GM19239 (cell line): ENCODE measurements at places on chromosomes 5 and 9.

DNA sequence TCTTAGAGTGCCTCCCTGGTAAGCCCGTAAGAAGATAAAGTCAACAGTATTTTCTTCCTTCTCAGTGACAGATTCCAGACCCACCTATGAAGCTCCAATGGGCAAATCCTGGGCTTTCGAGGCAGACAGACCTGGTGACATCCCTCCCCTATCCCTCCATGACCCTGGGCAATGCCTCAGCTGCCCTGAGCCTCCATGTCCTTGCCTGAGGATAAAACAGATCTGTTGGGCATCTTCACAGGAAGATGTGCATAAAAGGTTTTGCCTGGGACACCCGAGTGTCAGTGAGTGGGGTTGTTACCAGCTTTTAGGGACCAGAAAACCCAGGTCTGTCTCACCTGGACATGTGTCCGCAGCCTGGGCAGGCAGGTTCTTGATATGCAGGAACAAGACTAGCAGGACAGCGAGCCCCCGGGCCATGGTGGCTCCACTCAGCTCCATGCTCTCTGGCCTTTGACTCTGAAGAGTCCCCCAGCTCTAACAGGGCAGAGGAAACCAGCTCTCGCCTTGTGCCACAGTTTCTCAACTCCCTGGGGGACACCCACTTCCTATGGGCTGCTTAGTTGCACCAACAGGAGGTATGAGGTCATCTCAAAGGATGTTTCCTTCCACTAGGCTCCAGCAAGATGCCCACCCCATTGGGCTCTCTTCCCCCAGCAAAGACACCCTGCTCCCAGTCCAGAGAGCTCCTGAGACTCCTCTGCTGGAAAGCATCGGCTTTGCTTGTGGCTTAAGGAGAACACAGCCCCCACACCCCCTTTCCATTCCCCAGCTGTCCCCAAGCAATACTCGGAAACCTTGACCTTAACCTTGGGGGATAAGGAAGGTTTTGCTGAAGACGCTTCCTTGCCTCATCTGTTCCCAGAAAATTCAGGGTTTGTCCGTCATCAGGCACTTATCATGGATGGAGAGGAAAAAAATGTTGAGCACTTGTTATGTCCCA is at the start of gene FCN1:
FCN1 (minus strand) TSS at position 482 of the 943 bp plus-strand sequence; CDS start at position 441, 41 bp downstream.
- no peak for DNase-seq

- DNase-seq: peak; percentile 18
These were observed 937 bp upstream of the HMGCR start for GRCh38 chr5:75335952-75336614.

- DNase-seq: no peak
These were observed 96.0 kb upstream of the SLC12A2 start for GRCh38 chr5:127987354-127988145.

DNA sequence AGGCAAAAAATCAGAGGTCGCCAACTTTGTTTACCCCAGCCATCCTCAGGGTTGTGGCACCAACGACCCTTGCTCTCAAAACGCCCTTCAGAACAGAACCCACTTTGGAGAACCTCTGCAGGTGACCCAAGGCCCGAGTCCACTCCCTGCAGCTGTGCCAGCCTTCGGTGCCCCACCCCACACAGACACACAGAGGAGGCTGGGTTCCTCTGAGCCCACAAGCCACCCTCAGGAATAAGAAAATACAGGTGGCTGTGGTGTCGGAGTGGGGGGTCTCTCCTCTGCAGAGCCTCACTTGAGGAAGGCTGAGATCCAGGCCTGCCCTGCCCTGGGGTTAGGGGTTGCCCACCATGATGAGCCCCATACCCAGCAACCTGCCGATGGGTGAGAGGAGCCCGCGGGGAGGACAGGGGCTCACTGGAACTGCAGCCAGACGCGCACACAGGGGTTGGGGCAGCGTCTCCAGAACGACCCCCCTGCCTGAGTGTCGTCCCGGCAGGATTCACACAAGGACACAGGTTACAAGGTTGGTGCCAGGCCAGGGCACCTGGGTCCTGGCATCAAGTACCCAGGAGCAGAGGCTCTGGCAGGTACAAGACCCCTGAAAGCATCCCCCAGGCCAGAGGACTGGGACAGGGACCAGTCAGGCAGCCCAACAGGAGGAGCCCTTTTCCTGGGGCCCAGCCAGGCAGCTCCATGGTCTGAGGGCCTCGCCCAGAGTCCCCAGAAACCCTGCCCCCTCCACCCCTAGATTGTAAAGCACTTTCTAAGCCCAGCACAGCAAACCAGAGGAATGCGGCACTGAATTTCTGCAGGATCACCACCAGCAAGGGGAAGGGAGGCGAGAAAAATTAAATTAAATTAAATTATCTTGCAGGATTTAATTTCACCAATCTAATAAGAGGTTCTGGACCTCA is 40.0 kb downstream of the NACC2 start:
- DNase-seq: no peak

- DNase-seq: no peak
These were observed 70.7 kb downstream of the ENTREP1 start for GRCh38 chr9:69395718-69396117.

DNA sequence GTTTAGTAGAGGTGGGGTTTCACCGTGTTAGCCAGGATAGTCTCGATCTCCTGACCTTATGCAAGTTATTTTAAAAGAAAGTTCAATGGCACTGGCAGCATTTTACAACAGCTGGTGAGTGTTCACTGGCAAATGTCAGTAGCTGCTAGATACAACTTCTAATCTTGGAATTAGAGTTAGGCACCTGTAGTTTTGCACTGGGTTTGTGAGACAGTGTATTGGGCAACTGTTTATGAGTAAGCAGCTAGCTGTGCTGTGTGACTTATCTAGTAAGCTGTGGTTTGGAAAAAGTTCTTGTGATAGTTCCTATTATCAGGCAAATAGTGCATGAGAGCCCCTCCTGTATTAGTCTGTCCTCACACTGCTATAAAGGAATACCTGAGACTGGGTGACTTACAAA is 61.5 kb downstream of the UBE2QL1 start:
- DNase-seq: no peak

GRCh38 chr5:140399979-140400729 is 1.5 kb upstream of the ANKHD1 start:
- DNase-seq: no peak

DNA sequence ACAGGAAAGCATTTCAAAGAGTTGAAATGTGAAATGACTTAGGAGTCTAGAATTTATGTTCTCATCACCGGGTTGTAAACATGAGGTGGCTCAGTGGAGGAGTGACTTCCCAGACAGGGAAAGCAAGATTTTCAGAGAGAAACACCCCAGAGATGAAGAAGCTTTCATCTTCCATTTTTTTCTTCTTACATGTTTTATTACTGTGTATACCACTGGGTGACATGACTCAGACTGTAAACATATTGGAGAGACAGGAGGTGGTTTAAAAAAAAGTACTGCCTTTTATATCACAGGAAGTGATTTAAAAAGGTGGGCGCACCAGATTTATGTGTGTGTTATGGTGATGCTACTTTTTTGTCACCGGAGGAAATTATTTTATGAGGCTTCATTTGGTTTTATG is 209.1 kb upstream of the TUT7 start:
- DNase-seq: no peak

- DNase-seq: no peak
These were observed 8.6 kb downstream of the SLC6A3 start for GRCh38 chr5:1436681-1437080.

DNA sequence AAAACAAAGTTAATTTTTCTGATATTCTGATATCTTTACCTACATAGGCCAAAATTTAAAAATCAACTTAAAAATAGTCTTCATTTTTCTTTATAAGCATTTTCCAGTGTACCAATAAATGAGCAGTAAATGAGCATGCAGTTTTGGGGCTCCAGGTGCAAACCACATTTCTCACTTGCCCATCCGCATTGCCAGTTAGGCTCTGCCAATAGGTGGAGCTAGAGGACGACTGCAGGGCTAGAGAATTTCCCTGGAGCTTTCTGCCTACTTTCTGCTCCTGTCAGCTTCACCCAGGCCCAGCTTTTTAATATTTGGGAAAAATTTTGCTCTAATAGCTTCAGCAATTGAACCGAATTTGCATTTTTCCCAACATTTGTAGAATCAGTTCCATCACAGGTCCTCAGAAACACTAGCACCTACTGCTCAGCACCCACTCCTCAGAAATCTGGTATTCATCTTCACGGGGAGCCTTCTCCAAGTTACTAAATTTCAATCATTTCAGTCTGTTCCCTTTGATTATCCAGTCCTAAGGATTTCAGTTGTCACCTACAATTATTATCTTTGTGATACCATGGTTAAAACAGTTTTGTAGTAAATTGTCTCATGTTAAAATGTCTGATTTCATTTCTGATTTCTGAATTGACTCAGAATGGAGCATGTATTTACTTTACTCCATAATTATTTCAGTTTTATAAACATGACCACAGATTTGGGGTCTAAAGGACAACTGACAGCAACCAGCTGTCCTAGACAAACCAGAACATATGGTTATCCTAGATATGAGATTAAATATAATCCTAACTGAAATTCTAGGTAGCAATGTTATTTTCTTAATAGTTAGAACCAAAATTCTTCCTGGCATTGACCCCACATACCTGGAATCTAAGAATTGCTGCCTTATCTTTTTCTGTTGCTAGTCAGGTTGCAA is 104.6 kb upstream of the FAM174A start:
- peak; percentile 4 for DNase-seq

DNA sequence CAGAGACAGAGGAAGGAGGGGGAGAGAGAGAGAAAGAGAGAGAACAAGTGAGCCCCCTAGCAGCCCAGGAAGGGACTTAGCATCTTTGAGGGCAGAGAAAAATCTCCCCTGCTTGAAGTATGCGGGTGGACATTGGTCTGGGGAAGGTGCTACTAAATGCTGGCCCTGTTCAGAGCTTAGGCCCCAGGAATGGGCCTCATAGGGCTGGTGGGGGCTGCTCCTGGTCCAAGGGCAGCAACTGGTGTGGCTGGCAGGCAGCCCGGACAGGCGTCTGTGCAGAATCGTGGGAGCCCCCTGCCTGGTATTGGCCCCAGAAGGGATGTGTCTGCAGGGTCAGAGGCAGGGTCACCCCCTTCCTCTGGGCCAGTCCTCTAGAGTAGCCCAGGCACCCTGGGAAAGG is 47.8 kb upstream of the SUSD3 start:
- no peak for DNase-seq

- DNase-seq: no peak
These were observed 56.7 kb downstream of the SAXO1 start for GRCh38 chr9:18976221-18976708.

DNA sequence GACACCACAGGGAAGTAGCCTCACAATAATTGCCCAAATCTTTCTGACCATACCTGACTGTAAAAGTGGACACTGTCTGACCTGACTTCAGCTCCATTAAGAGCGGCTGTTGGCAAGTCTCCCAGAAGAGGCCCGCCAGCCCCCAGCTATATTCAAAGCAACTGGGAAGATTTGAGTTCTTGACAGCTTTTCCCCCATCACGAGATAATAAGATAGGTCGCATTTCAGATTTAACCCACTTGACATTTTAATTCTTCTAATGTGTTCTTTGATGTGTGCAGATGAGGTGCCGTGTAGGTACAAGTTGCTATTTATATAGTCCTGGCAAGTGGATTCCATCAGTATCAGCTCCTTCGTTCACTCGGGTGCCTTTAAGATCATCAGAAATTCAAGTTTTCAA is 345.7 kb downstream of the DRD1 start:
- DNase-seq: no peak

GRCh38 chr5:113663879-113664541 is 150.5 kb downstream of the YTHDC2 start:
- DNase-seq: peak; percentile 4

DNA sequence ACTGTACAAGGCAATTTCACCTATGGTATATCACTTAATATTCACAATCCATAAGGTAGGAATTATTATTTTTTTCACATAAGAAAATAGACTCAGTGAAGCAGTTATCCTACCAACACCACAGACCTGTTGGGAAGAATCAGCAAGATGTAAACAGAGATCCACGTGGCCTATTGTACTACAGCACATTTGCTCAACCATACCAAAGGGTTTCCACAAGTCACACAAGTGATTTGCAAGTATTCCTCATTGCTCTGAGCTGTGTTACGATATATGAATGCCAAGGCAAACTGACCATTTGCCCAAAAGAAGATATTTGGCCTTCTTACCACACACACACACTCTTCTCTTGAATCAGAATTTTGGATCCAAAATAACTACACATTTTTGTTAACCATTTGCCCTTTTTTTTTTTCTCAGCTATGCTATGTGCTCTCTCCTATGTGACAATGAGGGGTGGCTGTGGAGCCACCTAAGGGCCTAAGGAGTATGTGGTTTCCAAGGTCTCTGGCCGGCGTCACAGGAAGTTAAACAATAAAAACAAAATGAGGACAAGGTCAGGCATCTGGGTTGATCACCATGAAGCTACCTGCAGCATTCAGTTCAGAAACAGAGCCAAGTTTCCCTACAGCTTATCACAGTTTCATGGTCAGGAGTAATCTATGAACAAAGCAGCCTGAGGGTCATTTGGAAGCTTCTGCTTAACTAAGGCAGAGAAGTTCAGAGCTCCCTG is 171.0 kb upstream of the FREM1 start:
- DNase-seq: no peak

DNA sequence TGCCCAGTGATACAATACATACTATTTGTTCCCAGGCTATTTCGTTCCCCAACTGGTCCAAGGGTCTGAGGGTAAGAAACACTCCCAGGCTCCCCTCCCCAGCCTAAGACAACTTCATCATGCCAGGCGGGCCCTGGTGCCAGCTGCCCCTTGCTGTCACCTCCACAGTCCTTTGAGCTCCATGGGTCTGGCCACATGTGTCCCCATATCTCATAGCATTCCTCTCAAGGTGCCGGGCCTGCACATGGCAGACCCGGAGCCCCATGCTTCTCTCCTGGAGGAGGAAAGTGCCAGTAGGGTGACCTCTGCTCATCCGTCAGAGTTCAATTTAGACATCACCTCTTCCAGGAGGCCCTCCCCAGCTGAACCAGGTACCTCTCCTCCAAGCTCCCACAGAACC is 120.5 kb downstream of the C5orf15 start:
- DNase-seq: no peak

GRCh38 chr5:124154714-124155113 is 591.7 kb downstream of the ZNF608 start:
- DNase-seq: no peak

GRCh38 chr5:150073086-150073625 is 13.2 kb downstream of the CSF1R start:
- DNase-seq: no peak

DNA sequence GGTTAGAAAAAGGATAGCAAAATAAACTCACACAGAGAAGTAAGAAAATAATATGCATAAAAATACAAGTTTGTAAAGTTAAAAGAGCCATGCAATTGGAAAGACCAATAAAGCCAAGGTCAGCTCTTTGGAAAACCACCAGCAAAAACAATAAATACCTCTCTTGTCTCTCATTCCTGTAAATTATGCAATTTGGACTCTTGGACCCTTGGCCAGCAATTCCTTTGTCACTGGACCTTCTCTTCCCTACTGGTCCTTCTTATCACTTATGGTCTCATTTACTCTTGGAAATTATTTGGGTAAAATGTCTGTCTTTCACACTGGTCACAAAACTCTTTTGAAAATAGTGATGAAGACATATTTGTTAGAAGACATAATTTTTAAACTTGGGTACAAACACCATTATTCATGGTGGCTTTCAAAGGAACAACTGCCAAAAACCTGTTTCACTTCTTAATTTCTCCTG is 379.5 kb downstream of the TMEM232 start:
- DNase-seq: no peak
